Forelimb muscle (tissue), 1 donor: ENCODE measurements at places on chromosomes 7 and 10. TPM values are rescaled to one million over a fixed set of nuclear protein-coding genes. Genes with fewer than 3 reads are reported as not detected.
A peak's percentile ranks its signal among the peaks of the same experiment; 100 is the strongest.

DNA sequence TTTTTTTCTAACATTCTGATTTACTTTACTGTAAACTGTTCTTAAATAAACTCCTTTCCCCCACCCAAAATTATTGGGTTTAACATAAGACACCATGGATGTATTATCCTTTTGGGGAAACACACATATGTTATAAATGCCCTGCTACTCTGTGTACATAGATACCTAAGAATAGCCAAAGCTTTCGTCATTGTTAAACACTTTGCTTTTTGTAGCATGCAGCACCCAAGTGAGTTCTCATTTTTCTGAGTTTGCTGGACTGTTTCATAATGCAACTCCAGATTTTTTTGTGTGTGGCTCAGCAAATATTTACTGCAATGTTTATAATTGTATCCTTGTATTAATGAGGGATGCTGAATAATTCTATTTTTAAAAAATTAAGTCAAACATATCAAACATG is 86.9 kb downstream of the VTI1A start:
- DNase-seq = no peak

- no peak for DNase-seq
Measured at GRCh38 chr7:123498031-123498430, 36.4 kb downstream of the IQUB start.

DNA sequence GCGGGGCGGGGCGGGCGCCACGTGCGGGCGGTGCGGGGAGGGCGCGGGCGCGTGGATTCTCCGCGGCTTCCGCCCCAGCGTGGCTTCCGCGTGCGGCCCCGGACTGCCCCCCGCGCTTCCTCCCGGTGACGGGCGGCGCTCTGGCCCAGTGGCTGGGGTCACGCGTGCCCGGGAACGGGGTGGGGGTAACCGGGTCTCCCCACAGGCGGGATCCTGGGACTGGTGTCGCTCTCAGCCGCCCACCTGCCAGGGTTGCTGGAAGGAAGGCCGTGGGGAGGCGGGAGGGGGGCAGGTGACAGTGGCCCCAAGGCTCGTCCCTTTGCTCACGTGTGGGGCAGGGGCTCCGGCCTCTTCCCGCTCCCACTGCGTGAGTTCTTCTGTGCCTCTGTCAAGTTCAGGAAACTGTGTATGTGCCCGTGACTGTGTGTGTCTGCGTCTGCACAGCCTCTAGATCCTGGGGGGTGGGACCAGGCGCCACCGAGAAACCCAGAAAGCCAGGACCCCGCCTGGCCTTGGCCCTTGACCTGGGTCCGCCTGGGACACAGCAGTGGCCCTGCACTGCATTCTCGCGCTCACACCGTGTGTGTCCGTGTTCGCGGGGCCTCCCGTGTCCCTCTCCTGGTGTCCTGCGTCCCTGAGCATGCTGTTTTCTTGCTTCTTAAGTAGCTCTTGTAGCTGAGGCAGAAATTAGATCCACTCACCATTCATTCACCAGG is 919 bp downstream of the MAFK start:
- no peak for DNase-seq

DNA sequence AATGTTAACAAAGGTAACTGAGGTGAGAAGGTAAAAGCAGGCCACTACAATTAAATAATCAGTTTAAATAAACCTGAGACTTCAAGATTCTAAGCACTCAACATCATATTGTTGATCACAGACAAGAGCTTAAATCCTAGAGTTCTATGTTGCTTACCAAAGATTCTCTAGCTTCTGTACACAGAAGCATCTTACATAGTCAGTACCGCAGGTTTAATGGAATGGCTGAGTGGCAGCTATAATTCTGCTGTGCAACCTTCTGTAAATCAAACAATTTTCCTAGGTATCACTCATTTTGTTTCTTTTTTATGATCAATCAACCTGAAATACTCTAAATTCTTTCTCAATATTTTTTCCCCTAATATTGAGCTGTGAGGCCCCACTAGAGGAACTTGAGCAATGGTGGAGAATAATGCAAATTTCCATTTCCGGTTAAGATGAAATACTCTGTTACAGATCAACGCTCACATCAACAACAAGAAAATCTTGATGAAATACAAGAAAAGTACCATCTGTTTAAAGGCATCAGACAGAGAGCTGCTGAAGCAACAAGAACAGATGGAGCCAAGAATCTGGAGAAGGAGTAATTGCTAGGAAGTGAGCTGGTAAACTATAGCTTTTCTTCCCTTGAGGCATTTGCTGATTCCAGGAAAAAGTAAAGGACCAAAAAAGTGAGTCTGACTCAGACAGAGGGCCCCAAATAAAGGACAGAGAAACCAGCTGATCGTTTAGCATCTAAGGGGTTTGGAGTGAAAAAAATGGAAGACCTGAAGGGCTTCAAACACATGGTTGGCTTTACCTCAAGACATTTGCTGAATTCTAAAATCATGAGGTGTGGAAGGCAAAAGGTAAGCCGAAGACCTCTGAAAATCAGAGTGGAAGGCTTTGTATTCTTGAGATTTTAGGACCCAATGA is 22.6 kb downstream of the PNPLA8 start:
- DNase-seq = no peak

- no peak for DNase-seq
Measured at GRCh38 chr7:141612861-141613260, 61.7 kb downstream of the AGK start.

GRCh38 chr10:77602913-77603533 is 34.6 kb downstream of the KCNMA1 start:
- DNase-seq = no peak

- DNase-seq = no peak
Measured at GRCh38 chr10:46080886-46081285, 34.8 kb upstream of the MSMB start.

DNA sequence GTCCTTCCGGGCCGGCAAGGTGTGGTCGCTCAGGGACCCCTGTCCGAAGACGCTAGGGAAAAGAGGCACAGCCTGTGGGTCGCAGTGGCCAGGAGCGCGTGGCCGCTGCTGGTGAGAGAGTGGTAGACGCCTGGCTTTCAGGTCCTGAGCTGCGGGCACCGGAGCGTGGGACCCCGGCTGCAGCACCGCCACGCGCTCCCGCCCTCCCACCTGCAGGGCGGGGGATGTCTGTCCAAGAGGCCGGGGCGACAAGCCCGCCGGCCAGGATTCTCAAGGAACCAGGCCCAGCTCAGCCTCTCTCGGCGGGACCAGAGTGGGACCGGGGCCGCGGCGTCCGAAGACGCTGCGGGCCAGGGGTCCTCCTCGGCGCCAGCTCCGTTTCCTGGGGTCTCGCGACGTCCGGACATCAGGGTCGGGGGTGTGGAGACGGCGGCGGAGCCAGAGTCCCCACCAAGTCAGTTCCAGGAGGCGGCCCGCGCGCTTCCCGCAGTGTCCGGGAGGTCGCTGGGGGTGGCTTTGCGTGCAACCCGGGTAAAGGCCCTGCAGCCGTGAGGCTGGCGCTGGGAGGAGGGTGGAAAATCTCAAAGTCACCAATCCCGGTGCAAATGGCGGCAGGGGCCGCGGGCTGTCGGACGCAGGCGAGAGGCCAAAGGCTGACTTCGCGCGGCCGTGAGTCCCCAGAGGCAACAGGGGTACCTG is 5.5 kb downstream of the ZNF503 start:
- no peak for DNase-seq

DNA sequence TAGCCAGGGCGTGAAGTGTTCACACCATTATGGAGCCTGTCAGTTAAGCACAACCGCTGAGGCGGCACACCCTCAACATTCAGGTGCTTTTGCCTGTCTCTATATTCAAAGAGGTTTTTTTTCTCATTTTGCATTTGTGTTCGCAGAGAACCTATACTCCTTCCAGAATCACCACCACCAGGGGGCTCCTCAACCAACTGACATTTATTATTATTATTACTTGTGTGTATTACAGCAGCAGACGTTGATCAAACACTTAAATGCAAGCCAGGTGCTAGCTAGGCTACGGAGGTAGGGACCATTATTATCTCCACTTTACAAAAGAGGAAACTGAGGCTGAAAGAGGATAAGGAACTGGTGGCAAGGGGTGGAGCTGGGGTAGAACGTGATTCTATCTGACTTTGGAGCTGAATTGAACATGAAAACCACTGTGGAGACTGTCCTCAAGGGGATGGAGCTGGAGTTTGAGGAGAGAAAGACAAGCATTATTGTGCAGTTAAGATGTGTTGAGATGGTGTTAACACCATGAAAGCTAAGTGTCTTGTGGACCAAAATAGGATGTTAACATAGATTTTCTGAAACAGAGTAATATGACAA is 133.8 kb upstream of the PLXNA4 start:
- DNase-seq = no peak

DNA sequence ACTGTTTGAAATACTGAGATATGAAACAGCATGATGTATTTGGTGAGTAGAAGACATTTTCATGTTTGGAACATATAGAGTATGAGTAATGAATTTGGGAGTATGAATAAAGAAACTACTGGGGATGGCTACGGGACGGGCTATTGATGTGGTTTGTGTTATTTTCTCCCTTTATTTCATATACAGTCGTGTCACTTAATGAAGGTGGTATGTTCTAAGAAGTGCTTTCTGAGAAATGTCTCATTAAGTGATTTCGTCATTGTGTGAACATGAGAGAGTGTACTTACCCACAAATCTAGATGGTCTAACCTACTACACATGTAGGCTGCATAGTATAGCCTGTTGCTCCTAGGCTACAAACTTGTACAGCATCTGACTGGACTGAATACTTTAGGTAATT is 106.3 kb downstream of the CCNY start:
- no peak for DNase-seq

DNA sequence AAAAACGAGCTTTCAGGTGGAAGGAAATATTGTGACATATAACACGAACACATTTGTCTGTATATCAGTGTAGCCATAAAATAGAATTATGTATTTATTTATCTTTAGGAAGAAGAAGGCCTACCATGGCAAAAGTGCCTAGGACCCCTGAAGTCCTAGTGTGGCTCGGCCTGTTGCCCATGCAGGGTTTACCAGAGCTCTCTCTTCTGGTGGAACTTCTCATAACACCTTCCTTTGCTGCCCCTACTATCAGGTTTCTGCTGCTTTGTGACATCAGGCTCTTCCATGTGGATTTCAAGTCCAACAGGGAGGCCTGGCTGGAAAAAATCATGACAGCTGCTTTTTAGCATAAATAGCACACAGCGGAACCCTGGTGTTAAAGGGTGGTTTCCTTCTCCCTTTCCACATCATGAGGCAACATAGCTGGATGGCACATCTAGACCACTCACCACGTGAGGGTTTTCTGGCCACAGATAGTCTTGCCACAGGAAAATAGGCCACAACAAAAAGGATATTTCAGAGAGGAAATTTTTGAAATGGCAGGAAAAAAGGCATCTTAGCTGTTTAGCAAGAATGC is 44.8 kb upstream of the ADO start:
- no peak for DNase-seq

- DNase-seq = no peak
Measured at GRCh38 chr7:2202361-2202761, 30.4 kb downstream of the MAD1L1 start.

- DNase-seq = no peak
Measured at GRCh38 chr10:10235003-10235402, 782.7 kb upstream of the CELF2 start.

GRCh38 chr7:20282959-20283358 is 47.7 kb upstream of the ITGB8 start:
- DNase-seq = no peak

GRCh38 chr7:1083729-1084657 is 3.9 kb upstream of the GPER1 start:
- no peak for DNase-seq

DNA sequence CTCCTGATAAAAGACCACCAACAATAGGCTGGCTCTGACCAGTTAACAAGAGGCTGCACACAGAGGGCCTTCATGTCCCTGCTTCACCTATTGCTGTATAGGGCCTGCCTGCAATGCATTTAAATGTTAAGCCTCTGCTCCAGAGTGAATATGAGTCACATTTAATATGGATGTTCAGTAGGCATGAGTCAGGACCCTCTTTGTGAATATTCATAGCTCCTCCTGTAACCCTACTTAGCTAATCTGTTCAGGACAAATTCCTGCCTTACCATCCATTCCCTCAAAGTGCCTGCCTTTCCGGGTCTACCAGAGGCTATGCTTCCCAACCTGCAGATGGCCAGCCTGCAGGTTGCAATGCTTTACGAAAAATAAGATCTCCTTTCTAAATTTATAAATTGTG is 32.5 kb downstream of the ARHGAP22 start:
- DNase-seq = no peak

- no peak for DNase-seq
Measured at GRCh38 chr10:124142006-124142739, 48.8 kb upstream of the CHST15 start.

DNA sequence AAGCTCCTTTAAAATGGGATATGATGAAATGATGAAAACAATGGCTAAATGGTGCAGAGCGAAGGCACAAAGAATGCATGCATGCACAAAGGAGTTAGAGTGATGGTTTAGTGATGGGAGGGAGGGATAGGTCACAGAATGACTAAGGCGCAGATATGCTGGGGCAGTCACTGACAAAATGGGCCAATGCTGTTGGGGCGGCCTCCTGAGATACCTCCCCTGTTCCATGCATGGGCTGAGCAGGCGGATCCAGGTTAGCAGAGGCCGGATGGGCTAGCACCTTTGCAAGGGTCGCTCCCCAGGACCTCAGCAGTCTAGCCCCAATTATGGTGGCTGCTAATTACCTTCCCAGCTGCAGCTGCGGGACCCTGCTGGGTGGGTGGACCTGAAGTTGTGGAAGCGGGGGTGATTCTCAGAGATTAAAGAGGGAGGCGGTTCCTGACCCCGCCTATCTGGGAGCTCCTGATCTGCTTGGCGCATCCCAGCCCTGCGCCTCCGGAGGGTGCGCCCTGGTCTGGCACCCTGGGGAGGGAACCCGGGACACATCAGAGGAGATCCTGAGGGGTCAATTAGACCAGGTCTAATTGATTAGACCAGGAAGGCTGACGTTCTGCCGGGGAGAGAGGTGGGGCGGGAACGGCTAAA is 175.0 kb downstream of the CYP26A1 start:
- no peak for DNase-seq

- no peak for DNase-seq
Measured at GRCh38 chr10:65701168-65701776, 1224.6 kb upstream of the LRRTM3 start.

DNA sequence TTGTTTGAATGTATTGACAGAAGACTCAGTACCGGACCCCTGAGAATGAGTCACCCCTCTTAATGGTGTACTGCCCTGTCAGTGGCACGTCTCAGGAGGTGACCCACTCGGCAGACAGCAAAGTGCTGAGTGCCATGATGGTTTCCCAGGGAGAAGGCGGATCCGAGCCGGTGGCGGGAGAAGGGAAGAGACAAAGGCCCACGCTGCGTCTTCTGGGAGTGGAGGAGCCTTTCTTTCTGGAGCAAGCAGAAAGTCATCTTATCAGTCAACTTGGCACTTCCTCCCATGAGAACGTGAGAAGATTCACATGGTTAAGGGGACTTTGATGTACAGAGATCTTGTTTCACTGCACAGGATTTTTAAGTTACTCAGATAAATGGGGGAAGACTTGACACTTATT is 14.6 kb upstream of the PPP2R2D start:
- DNase-seq = no peak

- DNase-seq = no peak
Measured at GRCh38 chr10:69861251-69862240, 59.8 kb downstream of the COL13A1 start.

- peak; percentile 20 for DNase-seq
Measured at GRCh38 chr7:43925984-43926797, at the start of gene UBE2D4. Gene UBE2D4 (plus strand): TSS chr7:43926436. CDS start chr7:43926533, 97 bp downstream.

Gene TWIST1
- 4.8 TPM for polyA plus RNA-seq

Gene SLC39A12
- polyA plus RNA-seq = not detected

Gene ZCCHC24
- polyA plus RNA-seq = 68.8 TPM

Gene C10orf62
- polyA plus RNA-seq = 0.11 TPM

Gene TMEM176B
- 14.4 TPM for polyA plus RNA-seq

Gene SH2B2
- polyA plus RNA-seq = 17.7 TPM

Gene SLIT1
- polyA plus RNA-seq = 0.70 TPM

Gene FBXL15
- polyA plus RNA-seq = 6.6 TPM

Gene CACNB2
- 1.5 TPM for polyA plus RNA-seq

Gene MRC1
- 14.5 TPM for polyA plus RNA-seq
